ENCODE measurements at places on chromosomes 16 and 17. TPM values are rescaled to one million over a fixed set of nuclear protein-coding genes. Genes with fewer than 3 reads are reported as not detected.

The SYCE1L gene
- polyA plus RNA-seq: 3.5 TPM

The BTBD17 gene
- not detected for polyA plus RNA-seq

DNA sequence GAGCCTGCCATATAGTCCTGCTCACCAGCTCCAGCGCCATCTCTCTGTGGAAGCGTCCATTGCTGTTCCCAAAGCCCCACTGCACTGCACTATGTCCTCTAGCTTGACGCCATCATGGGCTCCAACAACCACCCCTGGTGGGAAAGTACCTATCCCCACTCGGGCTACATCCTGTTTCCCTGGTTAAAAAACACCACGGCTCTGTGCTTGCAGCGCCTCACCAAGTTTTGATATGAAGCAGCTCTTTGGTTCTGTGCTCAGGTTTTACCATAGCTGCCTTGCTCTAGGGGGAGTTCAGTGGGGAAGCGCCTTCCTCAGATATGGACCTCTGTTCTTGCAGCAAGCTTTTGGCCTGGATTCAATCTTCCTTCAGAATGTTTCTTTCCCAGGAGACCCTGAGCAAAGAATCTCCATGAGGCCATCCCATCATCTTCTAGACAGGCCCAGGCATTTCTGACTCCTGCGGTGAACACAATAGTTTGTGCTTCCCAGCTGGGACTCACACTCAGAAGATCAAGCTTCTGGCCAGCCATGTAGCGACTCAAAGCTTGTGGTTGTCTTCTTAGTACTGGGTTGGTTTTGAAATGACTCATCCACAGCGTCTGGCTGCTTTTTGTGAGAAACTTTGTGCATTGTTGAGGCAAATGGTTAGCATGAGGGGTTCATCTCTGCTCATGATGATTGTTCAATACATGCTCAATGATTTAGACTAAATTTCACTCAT lies 39.5 kb downstream of the DYNLRB2 start:
- no peak overlapping the region for H3K4me3 ChIP-seq
- no peak overlapping the region for H3K27ac ChIP-seq
- H3K36me3 ChIP-seq: no peaks in the 10 kb centered on the region
- H3K27me3 ChIP-seq: no peaks in the 10 kb centered on the region
- no peak for DNase-seq

DNA sequence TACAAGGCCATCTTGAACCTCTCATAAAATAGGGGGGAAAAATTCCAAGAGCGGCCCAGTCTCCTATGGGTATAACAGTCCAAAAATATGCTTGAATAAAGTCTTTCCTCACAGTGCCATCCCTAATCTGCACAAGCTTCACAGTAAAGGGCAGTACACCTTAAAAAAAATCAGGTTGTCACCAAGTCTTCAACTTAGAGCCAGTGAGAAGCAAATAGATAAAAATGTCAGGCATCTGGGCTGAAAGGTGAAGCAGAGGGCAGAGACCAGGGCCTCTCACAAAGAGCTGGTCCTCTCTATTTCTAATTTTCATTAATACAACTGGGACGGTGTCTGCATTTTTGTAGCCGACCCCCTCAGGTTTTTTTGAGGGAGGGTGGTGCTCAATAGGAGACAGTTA lies 82.9 kb downstream of the SSH2 start:
- no peaks in the 10 kb centered on the region for H3K36me3 ChIP-seq
- H3K27ac ChIP-seq: no peak overlapping the region
- no peak overlapping the region for H3K4me3 ChIP-seq
- DNase-seq: no peak
- H3K27me3 ChIP-seq: no peaks in the 10 kb centered on the region

Data from SK-N-SH (cell line).